GM04504 (cell line): ENCODE measurements at places on chromosomes 12 and 14.

GRCh38 chr12:19139615-19140194 is 10.2 kb downstream of the PLEKHA5 start:
- no peak for DNase-seq

DNA sequence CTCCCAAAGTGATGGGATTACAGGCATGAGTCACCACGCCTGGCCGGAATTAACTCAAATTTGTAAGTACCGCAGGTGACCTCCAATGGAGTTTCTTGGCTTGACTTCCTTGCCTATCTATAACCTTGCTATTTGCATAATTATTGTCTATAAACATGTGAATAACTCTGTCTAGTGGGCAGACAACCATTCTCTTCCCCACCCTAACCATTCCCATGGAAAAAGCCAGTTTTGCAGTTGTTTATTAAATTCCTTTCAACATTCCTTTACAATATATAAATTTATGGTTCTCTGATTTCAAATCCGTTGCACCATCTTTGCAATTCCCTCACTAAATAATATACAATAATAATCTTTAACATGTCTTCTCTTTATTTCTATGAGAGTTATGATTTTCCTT is 61.0 kb upstream of the ZDHHC17 start:
- DNase-seq, result no peak

DNA sequence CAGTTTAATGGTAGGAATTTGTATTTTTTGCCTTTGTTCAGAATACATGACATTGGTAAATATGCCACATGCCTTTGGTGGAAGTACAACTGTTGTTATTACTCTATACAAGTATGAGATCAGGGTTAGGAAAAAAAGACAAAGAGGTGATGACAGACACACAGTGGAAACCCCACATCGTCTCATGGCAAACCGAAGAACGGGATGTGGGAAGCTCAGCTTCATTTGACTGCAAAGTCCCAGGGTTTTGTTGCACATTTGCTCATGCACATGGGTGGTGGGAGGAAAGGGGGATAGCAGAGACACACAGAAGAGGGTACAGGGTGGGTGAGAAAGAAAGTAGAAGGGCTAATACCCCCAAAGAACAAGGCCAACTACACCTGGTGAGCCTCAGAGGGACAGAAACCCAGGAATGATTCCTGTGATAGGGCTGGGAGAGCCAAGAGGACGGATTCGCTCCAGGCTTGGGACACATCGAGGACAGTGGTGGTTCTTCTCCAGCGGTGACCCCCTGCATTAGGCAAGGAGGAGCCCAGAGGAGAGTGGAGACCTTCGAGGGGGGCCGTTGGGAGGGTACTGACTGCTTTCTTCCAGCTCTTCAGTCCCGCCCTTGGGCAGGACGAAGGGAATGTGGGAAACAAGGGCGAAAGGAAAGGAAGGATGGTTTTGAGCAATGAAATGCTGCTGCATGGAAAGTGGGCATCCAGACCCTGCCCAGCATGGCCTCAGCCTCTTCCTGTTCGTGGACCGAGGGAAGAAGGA is 8.1 kb downstream of the VAMP1 start:
- no peak for DNase-seq

GRCh38 chr14:88075269-88075981 is 70.5 kb downstream of the GPR65 start:
- DNase-seq, result no peak

GRCh38 chr12:93465841-93466240 is 1.5 kb upstream of the MRPL42 start:
- DNase-seq, result no peak

- no peak for DNase-seq
Observed at GRCh38 chr14:96895658-96896271, 98.6 kb downstream of the VRK1 start.

DNA sequence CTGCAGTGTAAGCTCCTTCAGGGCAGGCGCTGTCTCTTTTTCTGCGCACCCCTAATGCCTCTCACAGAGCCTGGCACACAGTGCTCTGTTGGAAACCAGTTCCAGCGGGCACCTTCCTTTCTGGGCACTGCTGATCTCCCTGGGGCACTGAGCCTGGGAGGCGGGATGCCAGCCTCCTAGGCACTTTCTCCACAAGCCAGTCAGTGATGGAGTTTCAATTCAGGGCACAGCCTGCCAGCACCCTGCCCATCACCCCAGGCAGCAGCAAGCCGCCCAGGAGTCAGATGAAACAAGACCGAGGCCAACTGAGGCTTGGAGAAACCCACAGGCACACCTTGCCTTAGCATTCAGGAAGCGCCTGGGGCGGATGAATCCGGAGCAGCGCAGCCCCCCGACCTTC is 5.7 kb upstream of the CTDSP2 start:
- DNase-seq, result no peak

GRCh38 chr14:104073764-104074163 is 11.7 kb upstream of the ASPG start:
- no peak for DNase-seq

- no peak for DNase-seq
Observed at GRCh38 chr14:33952541-33952940, 1.7 kb upstream of the EGLN3 start.

GRCh38 chr12:113896841-113897240 is 69.3 kb downstream of the RBM19 start:
- DNase-seq, result no peak

DNA sequence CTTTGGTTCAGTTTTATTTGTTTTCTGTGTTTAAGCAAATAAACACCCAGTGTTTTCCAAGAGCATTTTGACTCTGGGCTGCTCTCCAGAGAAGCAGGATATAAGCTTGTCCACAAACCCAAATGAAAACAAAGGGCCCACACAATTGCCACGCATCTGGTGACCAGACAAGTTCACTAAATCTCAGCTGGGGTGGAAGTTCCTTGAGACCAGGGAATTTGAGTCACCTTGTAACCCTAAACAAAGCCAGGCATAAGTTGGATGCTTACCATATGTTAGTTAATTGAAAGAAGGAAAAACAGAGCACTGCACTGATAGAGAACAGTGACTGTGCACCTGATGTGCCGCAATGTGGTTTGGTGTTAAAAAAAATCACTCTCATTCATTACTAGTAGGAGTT is 1.6 kb upstream of the TXNRD1 start:
- peak; percentile 99 for DNase-seq

DNA sequence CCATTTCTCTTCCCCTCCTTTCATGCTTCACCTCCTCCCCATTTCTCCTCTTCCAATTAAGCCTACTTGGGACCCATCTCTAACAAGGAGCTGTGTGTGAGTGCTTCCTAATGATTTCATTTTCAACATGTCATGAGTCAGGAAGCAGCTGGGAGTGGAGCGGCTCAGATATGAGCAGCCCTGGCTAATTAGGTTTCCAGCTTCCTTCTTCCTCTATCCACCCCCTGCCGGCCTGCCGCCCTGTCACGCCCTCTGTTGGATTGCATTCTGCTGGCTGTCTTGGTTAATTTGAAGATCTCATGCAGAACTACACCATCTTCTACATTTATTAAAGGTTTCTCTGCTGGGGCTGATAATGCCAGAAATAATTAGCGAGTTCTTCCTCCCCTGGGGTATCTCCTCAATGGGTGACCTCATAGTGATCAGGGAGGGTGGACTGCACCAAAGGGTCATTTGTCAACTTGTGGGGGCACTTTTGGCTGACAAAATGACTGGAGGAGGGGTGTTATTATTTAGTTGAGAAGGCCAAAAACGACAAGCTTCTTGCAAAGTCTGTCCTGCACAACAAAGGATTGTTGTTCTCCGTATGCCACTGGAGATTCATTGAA is 300.9 kb upstream of the SRRM4 start:
- no peak for DNase-seq

- no peak for DNase-seq
Observed at GRCh38 chr12:2773199-2773875, 21.4 kb upstream of the FKBP4 start.

DNA sequence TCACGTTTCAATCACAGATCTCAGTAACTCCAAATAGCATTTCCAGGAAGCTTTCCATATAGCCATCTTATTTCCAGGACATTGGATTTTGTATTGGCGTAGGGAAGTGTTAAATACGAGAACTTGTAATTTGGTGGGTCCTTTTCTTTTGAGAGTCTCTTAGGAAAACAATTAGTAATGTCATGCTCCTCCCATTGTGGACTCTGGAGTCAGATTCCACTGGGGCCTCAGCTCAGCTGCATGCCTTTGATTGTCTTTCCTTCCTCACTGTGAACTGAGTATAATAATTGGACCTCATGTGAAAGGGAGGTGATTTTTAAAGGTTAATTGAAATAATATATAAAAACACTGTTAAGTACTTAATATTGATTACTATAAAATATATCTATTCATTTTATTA is 462.6 kb downstream of the NPAS3 start:
- DNase-seq, result no peak

GRCh38 chr12:64097366-64098105 is 124.6 kb downstream of the KICS2 start:
- no peak for DNase-seq

GRCh38 chr12:45666816-45667215 is 62.7 kb upstream of the ARID2 start:
- no peak for DNase-seq

DNA sequence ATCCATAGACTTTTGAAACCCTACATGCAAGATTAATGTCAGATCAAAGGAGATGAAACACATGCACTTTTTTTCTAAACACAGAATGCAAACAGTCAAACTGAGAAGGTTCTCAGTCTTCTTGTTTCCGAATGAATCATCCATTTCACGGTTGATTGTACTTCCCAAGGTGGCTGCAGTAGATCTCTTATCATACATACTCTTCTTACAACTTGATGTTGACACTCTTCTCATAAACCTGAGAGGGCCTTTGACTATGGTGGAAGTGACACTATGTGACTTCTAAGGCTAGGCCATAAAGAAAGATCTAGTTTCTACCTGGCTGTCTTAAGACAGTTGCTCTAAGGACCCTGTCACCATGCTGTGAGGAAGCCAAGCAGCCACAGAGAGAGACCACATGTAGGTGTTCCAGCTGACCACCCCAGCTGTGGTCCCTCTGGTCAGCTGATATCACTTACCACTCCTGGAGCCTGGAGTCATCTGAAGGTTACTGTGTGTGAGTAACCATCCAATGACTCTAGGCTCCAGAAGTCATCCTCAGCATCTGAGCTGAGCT is 67.2 kb upstream of the HMGA2 start:
- DNase-seq, result no peak

GRCh38 chr12:52672321-52672933 is 7.8 kb downstream of the KRT1 start:
- no peak for DNase-seq

- no peak for DNase-seq
Observed at GRCh38 chr14:102375119-102375518, 12.4 kb downstream of the TECPR2 start.

DNA sequence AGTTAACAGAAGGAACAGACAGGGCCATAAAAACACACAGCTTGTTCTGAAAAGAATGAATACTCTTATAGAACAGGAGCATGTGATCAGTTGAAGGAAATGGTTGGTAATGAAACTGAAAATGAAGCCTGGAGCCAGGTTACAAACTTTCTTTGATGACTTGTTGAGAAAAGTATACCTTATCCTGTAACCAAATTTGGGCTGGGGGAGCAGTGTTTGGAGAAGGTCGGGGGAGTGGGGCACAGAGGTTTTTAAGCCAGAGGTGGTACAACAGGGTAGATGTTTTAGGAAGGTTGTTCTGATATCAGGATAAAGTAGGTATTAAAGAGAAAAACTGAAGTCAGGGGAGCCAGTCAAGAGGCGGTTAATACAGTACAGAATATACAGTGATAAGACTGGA is 8.2 kb downstream of the GOLT1B start:
- DNase-seq, result no peak

DNA sequence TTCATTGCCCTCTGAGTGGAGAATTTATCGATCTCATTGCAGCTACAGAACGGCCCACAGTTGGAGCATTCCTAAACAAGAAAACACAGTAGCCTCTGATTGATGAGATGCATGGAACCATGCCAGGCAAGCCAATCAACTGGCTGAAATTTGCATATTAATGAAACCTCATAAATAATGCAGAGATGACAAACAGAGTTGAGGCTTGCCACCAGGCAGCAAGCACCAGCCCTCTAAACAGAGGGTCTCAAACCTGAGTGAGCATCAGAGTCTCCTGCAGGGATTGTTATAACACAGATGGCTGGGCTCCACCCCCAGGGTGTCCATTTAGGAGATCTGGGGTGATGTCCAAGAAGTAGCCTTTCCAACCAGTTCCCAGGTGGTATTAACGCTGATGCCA is 60.9 kb upstream of the CMKLR1 start:
- DNase-seq, result no peak

GRCh38 chr12:29282031-29282816 is 98.7 kb downstream of the ERGIC2 start:
- DNase-seq, result peak; percentile 16

- no peak for DNase-seq
Observed at GRCh38 chr12:117187421-117187820, 2.8 kb downstream of the FBXO21 start.

- DNase-seq, result no peak
Observed at GRCh38 chr12:66085998-66086397, 44.6 kb downstream of the LLPH start.

- DNase-seq, result no peak
Observed at GRCh38 chr12:9685915-9686314, 16.4 kb downstream of the CLEC2D start.

GRCh38 chr12:77377116-77377515 is 311.7 kb upstream of the E2F7 start:
- DNase-seq, result no peak

DNA sequence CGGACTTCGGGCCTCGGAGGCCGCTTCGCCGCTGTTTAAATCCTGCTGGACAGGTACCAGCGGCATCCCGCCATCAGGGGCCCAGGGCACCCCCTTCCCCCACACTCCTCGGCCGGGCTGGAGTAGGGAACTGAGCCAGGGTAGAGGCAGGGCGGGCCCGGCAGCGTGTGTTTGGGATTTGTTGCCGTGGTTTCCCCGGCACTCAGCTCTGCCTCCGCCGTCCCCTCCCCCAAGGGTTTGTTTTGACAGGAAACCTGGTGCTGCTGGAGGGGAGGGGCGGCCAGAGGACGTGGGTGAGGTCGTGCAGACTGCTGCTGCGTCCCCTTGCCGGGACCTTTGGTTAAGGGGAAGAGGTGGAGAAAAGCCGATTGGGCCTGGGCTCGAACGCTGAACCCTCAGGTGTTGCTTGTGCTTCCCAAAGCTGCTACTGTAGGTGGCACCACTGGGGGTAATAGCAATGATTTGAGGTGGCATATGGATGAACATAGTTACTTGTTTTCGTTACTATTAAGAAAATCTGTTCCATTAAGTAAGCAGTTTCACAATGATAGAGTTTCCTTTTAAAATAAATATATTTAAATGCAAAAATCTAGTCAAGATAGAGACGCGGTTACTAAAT is 778 bp downstream of the TCP11L2 start:
- peak; percentile 64 for DNase-seq

- no peak for DNase-seq
Observed at GRCh38 chr14:104793703-104793959, 1.9 kb downstream of the AKT1 start.

- no peak for DNase-seq
Observed at GRCh38 chr14:81584495-81584894, 50.8 kb upstream of the SEL1L start.
